NCI-H146 (cell line): ENCODE measurements at places on chromosomes 4 and X.
A peak's percentile ranks its signal among the peaks of the same experiment; 100 is the strongest.

GRCh38 chr4:128856246-128856645 is 46.7 kb downstream of the JADE1 start:
- no peak for DNase-seq

DNA sequence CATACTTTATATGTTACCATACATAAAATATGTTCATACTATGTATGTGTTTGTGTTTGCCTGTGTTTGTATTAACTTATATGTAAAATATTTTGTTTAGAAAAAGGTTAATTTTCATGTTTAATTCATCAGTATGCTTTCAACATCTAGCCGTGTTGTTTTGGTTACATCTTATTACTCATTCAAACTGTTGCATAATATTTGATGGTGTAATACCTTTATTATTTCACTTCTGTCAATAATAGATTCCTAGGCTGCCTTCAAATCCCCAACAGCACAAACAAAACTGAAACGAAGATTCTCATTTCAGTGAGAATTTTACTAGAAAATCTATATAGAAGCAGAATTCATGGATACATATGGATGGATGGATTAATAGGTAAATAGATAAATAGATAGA is 462.3 kb upstream of the ADGRL3 start:
- DNase-seq = no peak

GRCh38 chr4:85812776-85813175 is 337.8 kb downstream of the ARHGAP24 start:
- DNase-seq = no peak

GRCh38 chr4:48255959-48256342 is 13.7 kb downstream of the TEC start:
- peak; percentile 46 for DNase-seq
